ENCODE measurements at places on chromosomes 11 and 22.
A peak's percentile ranks its signal among the peaks of the same experiment; 100 is the strongest.

DNA sequence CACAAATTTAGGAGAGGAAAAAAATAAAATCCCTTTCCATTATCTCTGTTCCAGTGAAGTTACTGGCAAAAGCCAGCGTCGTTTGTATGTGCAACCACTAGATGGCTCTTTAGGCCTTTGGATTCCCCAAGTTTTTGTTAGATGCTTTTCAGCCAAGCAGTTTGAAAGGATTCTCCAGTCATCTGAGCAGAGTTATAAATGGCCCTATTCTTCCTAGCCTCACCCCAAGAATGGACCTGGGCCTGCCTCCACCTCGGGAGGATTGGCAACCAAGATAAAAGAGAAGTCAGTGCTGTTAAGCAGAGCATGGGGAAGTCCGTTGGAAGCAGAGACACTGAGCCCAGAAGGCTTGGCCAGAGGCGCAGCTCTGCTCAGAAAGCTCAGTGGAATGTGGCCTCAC, 15.4 kb downstream of the FAM181B start:
- DNase-seq, result peak; percentile 5

DNA sequence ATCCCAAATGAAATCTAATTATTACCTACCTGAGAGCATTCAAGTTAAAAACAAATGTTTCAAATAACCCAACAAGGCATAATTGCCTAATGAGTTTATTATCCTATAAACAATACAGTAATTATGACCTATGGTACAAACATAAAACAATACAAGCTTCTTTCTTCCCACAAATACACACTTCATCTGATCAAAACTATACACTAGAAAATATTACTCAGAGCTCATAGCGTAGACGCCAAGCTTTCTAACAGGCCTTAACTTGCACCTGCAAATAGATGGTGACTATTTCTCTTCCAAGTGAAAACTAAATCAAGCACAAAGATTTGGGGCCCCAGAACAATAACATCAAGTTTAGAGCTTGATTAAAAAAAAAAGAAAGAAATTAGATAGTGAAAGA, 78.1 kb downstream of the SOX6 start:
- DNase-seq, result no peak

GRCh38 chr11:111400595-111400994, 21.5 kb upstream of the POU2AF1 start:
- no peak for DNase-seq

DNA sequence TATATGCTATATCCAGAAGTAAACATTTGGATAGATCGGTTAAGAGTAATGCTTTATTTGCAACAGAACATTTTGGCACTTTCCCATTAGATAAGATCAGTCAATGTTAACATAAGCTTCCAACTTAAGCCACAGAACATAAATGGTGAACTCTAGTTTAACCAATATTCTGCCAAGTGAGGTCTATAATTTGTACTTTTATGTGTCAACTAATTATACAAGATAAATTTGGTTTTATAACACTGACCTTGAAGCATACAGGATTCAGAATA, 23.5 kb upstream of the BLID start:
- DNase-seq, result no peak

- peak; percentile 51 for DNase-seq
Observed at GRCh38 chr11:62560566-62561103, 13.1 kb downstream of the EEF1G start.

DNA sequence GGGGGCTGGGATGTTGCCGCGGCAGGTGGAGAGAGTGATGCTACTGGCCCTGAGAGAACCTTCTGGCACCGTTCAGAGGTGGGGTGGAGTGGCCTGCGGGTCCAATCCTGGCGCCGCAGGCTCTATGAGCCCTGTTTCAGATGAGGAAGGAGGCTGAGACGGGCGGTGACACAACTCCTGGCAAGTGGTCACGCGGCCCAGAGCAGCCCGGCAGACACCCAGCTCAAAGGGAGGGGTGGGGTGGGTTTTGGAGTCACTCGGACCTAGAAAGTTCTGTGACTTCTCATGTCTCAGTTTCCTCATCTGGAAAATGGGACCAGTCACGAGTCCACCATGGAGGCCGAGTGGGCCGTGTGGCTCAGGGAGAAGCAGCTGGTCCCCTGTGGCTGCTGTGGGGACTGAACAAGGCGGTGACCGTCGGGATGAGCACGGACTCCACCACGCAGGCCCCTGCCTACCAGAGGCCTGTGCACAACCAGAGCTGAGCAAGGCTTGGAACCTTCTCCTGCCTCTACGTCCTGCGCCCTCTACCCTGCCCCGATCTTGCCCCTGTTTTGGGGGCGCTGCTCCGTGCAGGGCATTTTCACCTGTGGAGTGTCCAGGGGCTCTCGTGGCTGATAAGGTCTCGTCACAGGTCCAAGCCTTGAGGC, 3.7 kb downstream of the TSPO start:
- no peak for DNase-seq

DNA sequence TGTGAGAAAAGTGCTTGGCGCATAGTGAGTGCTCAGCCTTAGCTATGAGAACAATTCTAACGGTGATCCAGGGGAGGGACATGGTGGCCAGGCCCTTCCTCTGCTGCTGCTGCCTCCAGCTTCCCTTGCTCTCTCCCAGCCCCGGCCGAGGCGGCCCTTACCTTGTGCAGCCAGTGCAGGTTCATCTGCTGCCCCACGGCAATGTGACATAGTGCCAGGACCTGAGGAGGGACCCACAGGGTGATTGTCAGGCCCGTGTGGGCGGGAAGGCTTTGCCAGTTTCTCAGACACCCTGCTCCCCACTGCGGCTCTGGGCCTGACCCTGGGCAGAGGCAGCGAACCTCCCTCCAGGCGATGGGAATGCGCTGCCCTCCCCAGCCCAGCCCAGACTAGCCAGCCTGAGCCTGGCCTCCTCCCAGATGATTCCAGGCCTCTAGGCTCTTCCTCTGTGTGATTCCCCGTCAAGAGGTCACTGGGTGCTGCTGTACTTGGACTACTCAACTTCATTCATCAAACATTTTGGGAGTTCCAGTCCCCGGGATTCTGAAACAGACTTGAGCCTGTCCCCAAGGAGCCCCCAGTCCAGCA, 23.7 kb upstream of the KLHL35 start:
- DNase-seq, result no peak

DNA sequence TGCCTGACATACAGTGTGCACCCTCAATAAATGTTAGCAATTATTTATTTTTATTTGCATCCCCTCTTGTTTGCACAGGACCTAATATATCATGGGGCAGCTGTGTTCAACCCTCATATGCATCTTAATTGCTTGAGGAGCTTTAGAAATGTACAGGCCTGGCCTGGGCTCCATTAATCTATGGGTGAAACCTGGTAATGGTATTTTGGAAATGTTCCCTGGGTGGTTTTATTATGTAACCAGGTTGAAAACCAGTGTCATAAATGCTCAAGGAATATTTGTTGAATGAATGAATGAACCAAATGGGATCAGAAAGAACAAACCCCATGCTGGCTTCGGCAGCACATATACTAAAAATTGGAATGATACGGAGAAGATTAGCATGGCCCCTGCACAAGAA, 84.0 kb upstream of the PICALM start:
- no peak for DNase-seq

DNA sequence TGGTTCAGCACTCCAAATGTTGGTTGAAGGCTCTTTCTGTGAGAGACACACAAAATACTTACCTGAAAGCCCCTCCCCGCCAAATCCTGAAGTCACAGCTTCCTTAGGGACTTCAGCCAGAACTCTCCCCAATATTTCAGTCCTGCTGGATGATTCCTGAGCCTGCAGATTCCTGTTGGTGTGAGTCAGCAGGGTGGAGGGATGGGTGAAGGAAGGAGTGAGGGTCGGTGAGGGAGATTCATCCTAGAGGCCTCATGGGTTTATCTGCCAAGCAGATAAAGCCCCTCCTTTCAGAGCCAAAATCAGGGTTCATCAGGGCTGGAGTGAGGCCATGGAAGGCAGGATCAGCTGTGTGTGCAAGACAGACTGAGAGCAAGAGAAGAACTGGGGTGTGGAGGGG, 37.9 kb downstream of the SMIM38 start:
- no peak for DNase-seq

- no peak for DNase-seq
Observed at GRCh38 chr11:65505466-65506289, 6.8 kb downstream of the MALAT1 start.

DNA sequence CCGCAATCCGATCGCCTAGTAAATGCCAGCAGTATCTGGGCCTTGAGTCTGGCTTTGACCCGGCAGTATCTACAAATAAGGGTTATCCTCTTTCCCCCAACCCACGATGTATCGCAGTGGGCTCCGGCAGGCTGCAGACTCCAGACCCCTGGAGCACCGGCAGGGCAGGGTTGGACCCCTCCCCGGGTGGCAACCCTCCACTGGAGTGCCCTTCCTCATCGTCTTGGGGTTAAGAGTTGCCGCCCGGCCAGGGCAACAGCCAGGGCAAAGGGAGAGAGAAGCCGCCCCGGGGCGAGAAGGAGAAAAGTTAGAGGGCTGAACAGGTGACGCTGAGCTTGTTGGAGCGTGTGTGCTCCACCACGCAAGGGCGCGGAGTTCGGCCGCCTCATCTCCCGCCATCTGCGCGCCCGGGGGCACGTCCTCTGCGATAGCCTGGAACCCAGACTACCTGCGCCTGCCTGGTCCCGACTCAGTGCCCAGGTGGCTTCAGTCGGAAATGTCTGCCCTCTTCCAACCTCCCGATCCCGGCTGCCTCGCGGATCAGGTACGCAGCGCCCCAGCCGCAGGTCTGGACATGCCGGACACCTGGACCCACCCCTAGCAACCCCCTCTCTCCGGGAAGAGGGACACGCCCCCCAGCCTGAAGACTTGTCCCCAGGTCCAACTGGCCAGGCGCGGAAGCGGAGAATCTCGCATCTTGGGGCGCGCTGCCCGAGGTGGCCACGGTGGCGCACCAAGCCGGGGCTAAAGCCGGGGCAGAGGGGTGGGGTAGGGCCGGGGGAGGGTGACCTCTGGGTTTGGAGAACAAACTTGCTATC, 1.2 kb downstream of the DSCAML1 start:
- DNase-seq, result no peak

- DNase-seq, result no peak
Observed at GRCh38 chr11:114187173-114187572, 109.0 kb upstream of the NNMT start.

DNA sequence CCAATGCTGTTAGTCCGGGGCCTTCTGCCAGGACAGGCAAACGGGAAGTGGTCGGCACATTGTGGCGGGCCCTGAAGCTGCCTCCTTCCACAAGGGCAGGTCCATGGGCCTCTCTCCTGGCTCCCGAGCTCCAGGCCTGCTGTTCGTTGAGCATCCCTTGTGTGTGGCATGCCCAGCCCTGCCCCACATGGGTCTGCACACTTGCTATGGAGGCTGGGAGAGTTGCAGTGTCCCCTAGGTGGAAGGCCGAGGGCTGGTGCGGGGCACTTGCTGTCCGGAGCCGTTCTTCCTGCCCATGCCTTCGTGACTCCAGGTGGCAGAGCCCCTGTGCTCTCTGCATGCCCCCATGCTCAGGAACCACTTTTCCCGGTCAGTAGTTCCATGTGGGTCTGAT, 26.0 kb upstream of the DGCR8 start:
- DNase-seq, result no peak

DNA sequence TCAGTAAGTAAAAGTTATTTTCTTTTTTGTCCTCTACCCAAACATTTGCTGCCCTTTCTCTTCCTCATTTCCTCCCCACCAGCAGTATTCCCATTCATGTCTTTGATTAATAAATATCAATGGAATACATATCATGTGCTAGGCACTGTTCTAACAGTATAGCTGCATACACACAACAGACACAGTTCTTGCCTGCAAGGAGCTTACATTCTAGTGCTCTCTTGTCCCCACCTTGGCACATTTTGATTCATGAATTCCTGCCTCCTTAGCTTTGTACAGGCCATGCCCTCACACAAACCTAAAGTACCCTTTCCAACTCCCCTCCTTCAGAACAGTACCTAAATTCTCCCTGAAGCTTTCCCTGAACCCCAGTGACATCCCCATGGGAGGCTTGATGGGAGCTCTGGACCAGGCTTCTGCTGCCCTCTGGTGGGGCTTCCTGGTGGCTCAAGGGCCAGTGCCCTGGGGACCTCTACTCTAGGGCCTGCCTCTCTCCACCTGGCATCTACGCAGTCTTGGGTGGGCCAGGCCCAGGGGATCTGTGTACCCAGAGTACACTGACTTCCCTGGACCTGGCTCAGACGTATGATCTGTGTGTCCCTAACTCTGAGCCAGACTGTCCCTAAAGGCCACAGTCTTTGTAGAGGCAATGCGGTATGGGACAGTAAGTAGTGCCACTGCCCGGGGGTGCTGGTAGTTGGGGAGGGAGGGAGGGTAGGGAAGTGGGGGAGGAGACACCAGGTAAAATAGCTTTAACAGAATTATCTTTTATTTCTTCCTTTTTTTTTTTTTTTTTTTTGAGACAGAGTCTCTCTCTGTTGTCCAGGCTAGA, 14.1 kb downstream of the RPS13 start:
- DNase-seq, result peak; percentile 40

- DNase-seq, result no peak
Observed at GRCh38 chr22:49481659-49482399, 345.8 kb downstream of the BRD1 start.

DNA sequence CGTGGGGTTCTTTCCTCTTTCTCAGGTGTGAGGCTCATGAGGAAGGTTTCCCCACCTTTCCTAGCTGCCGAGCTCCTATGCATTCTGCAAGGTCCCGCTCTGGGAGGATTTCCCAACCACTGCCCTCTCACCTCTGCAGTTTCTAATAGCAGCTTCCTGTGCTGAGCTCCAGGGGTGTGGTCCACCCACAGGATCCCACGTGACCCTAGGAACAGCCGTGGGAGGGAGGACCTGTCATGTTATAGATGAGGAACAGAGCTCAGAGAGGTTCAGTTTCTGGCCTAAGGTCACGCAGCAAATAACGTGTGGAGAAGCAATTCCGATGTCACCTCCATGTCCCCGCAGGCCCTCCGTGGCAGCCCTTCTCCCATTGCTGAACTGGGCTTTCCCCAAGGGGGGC, 38.5 kb downstream of the FLRT1 start:
- DNase-seq, result no peak

GRCh38 chr11:65215441-65216076, 33.8 kb downstream of the CAPN1 start:
- no peak for DNase-seq

DNA sequence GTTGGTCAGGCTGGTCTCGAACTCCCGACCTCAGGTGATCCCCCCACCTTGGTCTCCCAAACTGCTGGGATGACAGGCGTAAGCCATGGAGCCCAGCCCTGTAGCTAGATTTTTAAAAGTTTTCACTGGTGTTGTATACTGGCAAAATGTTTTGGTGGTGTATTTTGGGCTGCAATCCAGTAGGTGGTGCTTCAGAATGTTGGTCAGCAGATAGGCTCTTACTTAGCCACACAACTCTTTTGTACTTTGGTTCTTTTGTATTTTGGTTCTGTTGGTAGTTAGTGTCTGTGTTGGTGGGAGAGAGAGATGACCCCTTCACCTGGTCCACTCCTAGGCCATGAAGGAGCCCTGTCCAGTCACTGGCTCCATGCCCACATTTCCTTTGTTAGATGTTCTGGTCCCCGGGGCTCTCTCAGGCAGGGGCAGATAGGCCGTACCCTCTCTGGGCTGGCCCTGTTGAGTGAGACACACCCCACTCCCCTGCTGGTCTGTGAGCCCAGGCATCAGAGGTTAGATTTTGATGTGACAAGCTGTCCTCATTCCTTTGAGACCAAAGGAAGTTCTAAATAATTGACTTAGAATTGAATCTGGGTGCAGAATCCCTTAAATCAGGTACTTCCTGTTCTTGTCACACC, 123.8 kb downstream of the DDX10 start:
- no peak for DNase-seq

GRCh38 chr11:67272327-67273259, 6.3 kb downstream of the GRK2 start:
- no peak for DNase-seq
